ENCODE measurements at places on chromosomes 7 and 10. TPM values are rescaled to one million over a fixed set of nuclear protein-coding genes. Genes with fewer than 3 reads are reported as not detected.

DNA sequence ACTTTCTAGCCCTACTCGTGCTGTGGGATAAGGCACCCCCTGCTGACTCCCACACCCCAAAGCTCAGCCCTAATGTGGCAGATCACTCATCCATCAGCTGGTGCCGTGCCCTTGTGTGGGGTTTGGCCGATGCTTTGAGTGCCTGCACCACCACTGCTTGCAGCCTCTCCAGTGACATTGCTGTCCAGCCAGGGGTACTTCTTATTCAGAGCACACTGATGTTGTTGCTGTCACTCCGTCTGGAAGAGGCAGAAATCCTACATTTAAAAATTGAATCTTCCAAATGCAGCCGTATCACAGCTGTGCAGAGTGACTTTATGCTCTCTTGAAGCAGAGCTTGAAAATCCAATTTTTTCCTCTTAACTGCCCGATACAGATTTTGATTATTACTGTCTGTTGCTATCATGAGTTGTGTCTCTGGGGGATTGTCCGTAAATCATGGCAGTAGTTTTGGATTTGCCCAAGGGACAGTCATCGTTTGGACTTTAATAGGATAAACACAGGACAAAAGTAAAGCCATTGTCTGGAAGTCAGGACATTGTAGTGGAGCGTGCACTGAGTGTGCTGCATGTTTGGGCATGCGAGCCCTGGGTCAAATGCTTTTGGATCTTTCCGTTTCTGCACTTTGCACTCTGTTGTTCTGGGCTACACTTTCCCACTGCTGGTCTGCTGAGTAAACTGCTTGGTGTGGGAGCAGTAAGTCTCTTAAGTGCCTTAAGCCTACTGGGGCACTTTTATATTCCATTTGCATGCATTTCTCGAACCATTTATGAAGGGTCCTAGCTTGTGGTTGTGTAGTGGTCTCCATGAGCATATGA is 128.2 kb downstream of the DOCK1 start:
- no peak for DNase-seq

GRCh38 chr7:73831834-73832651 is 1.2 kb downstream of the CLDN4 start:
- no peak for DNase-seq

DNA sequence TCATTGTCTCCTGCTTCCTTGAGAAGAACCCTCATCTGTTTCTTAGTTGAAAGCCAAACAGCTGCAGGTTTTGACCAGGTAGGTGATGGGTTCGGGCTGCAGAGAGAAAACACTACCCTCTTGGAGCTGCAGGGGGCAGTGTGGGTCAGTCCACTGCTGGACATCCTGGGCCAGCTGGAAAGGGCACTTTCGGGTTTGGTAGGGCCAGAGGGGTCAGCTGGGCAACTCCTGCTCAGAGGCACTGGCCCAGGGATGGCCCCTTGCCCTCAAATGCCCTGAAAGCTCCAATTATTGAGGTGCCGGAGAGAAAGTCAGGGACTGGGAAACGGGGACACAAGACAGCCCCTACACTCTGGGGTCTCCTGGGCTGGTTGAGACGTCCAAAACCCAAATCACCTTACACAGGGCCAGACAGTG is 90.7 kb downstream of the MKI67 start:
- no peak for DNase-seq

DNA sequence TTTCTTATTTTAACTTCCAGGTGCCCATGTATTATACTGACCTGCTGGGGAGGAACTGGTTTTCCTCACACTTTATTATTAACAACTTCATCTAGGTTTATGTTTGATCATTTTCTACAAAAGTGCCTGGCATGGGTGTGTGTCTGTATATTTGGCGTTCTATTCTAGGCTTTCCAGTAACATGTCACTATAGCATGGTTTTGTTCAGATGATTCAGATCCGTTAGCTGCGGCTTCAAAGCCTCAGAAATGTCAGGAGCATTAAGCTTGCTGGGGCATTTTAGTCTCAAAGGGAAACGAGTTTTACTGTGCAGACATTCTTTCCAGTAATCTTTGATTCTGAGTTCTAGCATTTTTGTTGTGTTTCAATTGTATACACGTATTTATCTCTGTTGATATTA is 2.3 kb downstream of the INPP5A start:
- DNase-seq, result no peak

- DNase-seq, result no peak
Observed at GRCh38 chr10:98038288-98038687, 7.9 kb upstream of the CRTAC1 start.

DNA sequence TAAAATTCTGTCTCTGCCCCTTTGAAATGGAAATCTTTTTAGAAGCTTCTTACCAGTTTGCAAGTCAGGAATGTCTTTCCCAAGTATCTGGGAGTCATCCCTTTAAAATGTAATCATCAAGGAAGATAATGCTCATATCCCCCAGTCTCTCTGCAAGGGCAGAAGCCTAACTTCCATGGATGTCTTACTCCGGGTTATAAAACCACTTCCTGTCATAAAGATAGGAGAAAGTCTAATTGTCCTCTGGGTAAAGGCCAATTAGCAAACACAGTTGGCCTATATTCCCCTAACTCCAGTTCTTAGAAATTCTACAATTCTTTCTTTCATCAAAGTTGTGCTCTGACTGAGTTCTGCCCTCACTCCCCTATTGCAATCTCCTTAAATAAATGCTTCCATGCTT is 1631.5 kb upstream of the LRRTM3 start:
- DNase-seq, result no peak

DNA sequence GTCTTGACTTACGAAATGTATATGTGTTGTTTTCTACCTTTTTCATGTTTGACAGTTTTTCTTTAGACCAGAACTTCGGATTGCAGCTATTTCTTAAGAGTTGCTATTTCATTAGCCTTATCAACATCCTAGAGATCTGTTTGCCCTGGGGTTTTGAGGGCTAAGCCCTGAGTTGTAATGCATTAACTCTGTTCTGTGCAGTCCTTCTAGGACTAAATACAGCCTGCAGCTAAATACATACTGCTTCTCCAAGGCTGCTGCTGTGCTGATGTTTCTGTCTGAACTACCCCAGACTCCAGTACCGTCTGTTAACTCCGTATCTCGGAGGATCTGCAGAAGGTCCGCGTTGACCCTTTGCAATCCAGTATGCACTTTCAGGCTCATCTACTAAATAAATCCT is 26.5 kb downstream of the KIAA1217 start:
- DNase-seq, result no peak

DNA sequence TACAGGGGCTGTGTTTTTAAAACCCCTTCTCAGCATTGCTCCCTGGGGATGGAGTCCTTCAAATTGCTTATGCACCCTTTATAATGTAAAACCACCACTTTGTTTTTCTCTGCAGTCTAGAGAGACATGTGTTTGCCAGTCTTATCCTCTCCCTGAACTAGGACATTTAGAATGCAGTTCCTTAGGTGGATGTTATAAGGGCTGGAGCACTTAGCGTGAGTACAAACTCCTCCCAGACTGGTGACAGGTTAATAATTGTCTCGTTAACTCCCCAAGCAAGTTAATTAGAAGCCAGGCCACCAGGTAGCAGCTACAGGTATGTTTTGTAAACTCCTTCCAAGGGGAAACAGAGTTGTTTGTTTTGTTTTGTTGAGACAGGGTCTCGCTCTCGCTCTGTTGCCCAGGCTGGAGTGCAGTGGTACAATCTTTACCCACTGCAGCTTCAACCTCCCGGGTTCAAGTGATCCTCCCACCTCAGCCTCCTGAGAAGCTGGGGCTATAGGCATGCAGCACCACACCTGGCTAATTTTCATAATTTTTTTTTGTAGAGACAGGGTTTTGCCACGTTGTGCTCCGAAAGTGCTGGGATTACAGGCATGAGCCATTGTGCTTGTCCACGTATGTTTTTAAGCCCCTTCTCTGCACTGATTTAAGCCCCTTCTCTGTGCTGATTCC is 100.2 kb downstream of the FAM107B start:
- peak; percentile 59 for DNase-seq

GRCh38 chr10:51846856-51847506 is 147.6 kb upstream of the CSTF2T start:
- no peak for DNase-seq

Gene ATP6V0A4
- polyA plus RNA-seq, result 49.7 TPM

Gene LRMDA
- polyA plus RNA-seq, result 22.3 TPM

Gene HABP2
- polyA plus RNA-seq, result 0.73 TPM

Gene TPK1
- polyA plus RNA-seq, result 8.9 TPM

Gene OAT
- 88.0 TPM for polyA plus RNA-seq

All from renal cortex interstitium (tissue), 15 donors.